ENCODE measurements at places on chromosomes 1 and 21.

DNA sequence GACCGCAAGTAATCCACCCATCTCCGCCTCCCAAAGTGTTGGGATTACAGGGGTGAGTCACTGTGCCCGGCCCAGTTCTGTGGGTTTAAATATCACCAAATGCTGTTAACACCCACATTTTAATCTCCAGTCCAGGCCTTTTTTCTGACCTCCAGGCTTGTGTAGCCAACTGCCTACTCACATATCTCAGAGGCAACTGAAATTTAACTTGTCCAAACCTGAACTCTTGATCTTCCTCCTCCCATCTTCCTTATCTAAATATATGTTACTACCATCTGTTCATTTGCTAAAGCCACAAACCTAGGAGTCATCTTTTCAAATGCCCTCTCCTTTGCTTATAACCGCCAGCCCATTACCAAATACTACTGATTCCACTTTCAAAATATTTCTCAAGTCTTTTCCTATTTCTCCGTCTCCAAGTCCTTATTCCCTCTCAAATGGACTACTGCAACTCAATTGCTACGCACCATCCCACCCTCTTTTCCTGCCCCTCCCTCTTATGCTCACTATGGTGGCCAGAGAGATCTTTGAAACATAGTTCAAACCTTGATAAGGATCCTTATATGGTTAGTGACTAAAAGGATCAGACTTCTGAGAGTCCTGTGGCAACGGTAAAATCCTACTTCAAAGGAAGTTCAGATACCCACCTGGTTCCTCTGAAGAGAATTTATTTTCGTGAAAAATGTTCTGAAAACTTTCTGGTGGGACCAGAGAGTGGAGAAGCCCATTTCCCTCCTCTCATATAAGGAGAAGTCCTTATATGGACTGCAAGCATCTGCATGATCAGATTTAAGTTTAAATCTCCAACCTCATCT is 78.5 kb upstream of the CDC42BPA start:
- DNase-seq: no peak

DNA sequence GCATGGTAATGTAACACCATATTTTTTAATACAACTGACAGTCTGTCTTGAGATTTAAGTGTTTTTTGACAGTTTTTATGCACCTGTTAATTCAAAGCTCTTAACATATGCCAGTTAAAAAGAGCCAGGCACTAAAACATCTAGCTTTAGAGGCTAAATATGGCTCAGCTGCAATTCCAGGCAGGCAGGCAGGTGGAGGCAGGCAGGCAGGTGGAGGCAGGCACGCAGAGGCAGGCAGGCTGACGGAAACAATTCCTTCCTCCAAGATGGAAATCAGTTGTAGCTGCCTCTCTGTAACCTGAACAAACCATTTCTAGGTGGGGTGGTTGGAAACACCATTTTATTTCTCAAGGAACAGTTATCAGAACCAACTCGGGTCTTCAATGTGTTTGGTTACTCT is 51.2 kb downstream of the GORAB start:
- DNase-seq: no peak

- DNase-seq: no peak
These were observed 417.0 kb downstream of the PTBP2 start for GRCh38 chr1:97138515-97139032.

DNA sequence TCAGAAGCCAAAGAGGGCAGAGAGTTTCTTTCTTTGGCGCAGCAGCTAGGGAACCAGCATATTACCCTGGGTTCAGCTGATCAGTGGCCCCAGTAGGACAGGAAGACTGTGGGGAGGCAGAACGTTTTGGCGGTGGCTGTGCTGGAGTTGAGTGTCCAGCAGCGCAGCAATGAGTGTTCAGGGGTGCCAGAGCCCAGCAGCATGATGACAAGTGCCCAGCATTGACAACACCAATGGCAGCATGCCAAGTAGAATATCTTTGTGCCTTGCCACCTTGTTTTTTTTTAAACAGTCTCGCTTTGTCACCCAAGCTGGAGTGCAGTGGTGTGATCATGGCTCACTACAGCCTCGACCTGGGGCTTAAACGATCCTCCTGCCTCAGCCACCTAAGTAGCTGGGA is 106.7 kb upstream of the CDC42BPA start:
- DNase-seq: no peak

DNA sequence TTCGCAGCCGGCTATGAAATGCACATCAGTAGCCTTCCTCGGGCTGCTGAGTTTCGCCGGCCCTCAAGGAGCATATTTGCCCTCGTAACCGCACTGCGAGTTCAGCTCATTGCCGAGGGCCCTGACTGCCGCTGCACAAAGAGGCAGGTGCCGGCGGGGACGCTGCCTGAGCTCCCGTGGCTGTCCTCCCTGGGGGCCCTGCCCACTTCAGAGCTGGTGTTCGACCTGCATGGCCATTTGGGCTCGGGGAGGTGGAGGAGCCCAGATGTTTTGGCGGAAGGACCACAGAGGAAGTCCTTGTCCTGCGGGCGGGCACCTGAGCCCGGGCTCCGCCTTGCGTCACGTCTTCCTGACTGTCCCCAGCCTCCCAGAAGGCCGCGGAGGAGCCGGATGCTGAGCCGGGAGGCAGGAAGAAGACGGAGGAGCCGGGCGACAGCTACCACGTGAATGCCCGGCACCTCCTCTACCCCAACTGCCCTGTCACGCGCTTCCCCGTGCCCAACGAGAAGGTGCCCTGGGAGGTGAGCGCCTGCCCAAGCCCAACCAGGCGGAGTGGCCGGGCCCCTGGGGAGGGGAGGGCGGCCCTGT is 29.9 kb upstream of the LRRC3 start:
- DNase-seq: no peak

GRCh38 chr21:35337573-35337972 is 288.5 kb upstream of the RUNX1 start:
- DNase-seq: no peak

DNA sequence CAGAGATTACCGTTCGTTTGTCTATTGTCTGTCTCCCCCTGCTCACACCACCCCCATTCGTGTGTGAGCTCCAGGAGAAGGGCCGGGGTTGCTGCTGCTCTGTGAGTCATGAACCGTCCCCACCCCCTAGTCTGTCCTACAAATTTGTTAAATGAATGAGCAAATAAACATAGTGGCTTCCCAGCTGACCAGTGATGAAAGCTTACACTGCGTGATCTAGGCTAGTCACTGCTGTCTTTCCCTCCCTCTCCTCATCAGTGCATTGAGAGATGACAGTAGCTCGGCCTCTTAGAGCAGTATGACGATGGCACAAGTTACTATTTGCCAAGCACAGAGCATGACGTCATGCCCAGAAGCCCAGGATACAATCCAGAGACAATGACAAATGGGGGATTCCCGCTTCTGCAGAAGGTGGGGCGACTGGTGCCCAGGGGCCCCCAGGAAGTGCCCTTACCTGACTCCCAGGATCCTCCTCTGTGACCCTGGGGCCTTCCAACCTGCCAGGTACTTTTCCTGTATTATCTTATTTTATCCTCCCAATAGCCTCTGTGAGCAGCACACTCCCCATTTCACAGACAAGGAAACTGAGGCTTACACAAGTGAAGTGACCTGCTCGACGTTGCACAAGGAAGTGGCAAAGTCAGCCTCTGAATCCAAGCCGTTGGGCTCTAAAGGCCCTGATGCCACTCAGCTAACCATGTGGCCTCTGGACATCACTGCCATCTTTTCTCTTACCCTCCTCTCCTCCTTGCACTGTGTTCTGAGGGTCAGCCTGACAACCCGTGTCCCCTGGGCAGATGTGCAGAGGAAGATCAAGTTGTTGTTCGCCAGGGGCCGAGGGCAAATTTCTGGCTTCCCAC is 8.6 kb upstream of the EPHA2 start:
- DNase-seq: no peak

- DNase-seq: no peak
These were observed 30.6 kb upstream of the JUN start for GRCh38 chr1:58814251-58815068.

- DNase-seq: peak; percentile 34
These were observed 829 bp downstream of the PEA15 start for GRCh38 chr1:160206036-160206389.

DNA sequence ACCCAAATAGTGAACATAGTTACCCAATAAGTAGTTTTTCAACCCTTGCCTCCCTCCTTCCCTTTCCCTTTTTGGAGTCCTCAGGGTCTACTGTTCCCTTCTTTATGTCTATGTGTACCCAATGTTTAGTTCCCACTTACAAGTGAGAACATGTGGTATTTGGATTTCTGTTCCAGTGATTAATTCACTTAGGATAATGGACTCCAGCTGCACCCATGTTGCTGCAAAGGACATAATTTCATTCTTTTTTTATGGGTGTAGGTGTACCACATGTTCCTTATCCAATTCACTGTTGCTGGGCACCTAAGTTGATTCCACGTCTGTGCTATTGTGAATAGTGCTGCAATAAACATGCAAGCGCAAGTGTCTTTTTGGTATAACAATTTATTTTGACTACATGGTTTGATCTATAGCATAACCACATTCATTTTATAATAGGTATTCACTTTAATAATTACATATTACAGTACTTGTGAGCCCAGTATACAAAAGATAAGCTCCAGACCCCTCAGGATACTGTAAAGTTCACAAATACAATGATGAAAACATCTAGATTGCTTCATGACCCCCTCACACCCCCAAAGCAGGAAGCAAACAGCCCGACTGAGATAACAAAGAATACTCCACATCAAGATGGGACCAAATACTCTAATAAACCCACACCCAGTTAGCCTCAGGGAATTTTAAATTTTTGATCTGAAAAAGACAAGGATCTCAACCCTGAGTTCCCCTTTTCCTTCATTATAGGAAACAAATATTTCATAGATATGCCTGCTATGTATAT is 45.3 kb downstream of the PUM1 start:
- no peak for DNase-seq

- DNase-seq: no peak
These were observed 1.4 kb upstream of the SOD1 start for GRCh38 chr21:31658053-31658452.

GRCh38 chr1:229127301-229127700 is 143.6 kb upstream of the RAB4A start:
- DNase-seq: peak; percentile 55

- DNase-seq: no peak
These were observed 179.2 kb upstream of the LMO4 start for GRCh38 chr1:87149241-87150041.

- no peak for DNase-seq
These were observed 30.2 kb downstream of the WDR4 start for GRCh38 chr21:42848932-42849758.

DNA sequence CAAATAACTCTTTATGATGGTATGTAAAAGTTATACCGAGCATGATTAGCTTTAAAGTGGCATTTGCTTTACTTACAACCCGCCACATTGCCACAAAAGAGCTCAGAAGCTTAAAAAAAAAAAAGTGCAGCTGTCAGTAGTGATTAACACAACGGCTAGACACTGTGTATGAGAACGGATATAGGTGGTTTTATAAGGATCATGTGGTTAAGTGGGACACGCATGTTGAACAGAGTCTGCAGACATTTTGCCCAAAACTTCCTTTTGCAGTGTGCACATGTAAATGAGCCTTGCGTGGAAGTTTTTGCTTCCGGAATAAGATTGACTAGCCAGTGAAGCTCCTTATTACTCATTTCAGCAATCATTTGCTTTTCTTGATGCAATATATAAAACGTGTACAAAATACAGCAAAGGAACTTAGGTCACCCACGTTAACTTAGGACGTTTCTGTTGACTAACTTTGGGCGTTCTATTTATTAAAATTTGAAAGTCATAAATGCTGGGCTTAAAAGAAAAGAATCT is 58.7 kb upstream of the RGS1 start:
- DNase-seq: peak; percentile 87

DNA sequence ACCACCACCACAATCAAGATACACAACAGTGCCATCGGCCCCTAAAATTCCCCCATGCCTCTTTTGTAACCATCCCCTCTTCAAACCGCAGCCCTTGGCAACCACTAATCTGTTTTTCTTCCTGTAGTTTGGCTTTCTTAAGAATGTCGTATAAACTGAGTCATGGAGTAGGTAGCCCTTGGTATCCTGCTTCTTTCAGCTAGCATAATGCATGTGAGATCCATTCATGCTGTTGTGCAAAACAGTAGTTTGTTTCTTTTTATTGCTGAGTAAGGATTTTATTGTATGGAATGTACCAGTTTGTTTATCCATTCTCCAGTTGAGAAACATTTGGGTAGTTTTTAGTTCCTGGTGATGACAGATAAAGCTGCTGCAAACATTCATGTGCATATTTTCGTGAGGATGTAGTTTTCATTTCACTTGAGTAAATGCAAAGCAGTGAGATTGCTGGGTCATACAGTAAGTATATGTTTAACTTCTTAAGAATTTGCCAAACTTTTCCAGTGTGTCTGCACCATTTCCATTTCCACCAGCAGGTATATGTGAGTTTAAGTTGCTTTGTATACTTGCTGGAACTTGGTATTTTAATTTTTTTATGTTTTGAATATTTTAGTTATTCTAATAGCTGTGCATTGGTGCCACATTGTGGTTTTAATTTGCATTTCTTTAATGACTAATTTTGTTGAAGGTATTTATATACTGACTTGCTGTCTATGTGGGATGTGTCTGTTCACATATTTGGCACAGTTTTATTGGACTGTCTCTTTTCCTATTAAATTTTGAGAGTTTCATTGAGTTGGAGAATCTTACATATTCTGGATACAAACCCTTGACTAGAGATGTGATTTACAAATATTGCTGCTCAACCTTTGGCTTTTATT is 148.4 kb upstream of the MAP1LC3C start:
- DNase-seq: peak; percentile 56

GRCh38 chr1:67882196-67882958 is 49.1 kb upstream of the GNG12 start:
- no peak for DNase-seq

DNA sequence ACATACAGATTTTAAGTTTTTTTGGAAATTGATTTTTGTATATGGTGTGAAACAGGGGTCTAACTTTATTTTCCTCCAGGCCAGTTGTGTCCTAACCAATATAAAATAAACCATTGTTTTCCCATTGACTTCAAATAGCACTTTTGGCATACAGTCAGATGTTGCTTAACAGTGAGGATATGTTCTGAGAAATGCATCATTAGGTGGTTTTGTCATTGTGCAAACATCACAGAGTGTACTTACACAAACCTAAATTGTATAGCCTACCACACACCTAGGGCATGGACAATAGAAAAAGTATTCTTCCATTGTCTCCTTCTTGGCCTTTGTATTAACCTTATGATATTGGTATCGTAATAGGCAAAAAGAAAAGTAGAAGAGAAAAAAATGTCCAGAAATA is 37.4 kb upstream of the DISP1 start:
- DNase-seq: no peak

GRCh38 chr1:156658496-156658895 is 16.6 kb downstream of the BCAN start:
- DNase-seq: no peak

DNA sequence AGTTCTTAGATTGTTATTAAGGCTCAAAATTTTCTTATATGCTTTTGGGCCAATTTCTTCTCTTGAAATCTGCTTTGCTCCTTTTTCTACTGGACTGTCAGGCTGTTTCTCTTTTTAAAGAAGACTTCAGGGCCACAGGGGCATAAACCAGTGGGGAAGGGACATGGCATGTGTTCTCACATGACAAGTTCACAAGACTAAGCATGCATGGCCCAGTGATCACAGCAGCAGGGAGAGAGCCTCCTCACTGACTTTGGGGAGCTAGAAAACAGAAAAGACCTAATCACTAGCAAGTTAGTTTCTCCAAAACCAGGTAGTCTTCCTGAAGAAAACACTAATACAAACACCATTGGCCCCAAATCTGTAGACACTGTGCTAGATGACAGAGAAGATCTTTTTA is 64.8 kb downstream of the RAB3GAP2 start:
- DNase-seq: no peak

- no peak for DNase-seq
These were observed 11.7 kb upstream of the RNF2 start for GRCh38 chr1:185033686-185034085.
